ENCODE measurements at places on chromosomes 2 and 18.

DNA sequence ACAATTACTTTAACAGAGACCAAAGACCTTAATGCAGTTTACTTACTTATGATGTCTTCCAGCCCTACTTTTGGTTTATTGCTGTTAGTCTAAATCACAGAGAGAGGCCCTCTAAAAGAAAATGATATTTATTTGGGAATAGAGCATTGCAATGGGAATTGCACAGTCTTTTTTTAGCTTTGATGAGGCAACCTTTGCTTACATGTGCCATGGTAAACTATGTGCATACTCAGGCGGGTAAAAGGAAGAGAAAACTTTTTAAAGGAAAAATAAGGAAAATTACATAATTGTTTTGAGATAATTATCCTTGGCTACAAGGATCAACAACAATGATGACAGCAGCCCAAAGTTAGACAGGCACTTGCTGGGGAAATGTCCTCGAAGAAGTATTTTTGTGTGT is 78.6 kb downstream of the EFEMP1 start:
- no peak for DNase-seq

- no peak for DNase-seq
These were observed 175.4 kb downstream of the THADA start for GRCh38 chr2:43420389-43420801.

DNA sequence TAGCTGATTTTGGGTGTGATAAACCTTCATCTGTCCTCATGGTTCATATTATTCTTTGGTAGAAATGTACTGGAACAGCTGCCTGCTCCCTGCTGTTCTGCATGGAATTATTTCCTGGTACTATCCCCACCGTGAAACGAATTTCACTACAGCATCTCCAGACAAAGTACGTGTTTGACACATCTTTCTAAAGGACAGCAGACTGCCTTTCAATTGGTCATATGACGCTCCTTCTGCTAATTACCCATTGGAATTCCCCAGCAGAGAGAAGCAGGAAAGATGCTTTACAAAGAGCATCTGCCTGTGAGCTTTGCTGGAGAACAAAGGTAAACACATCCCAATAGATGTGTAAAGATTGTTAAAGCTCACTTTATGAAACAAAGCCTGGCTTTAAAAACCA is 4.4 kb upstream of the RFX8 start:
- DNase-seq = no peak

DNA sequence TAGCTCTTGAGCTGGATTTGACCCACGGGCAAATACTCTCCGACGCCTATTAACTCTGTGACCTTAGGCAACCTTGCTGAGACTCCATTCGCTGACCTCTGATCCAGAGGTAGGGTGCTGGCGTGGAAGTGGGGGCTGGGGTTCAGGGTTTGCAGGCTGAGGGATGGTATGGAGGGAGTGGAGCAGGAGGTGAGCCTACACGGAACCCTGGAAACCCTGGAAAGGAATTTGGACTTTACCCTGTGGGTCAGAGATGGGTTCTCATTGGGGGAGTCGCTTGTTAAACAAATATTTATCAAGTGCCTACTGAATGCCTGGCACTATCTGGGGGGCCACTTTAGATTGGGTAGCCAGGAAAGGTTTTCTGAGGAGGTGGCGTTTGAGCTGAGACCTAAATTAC is 58.2 kb upstream of the FZD7 start:
- no peak for DNase-seq

DNA sequence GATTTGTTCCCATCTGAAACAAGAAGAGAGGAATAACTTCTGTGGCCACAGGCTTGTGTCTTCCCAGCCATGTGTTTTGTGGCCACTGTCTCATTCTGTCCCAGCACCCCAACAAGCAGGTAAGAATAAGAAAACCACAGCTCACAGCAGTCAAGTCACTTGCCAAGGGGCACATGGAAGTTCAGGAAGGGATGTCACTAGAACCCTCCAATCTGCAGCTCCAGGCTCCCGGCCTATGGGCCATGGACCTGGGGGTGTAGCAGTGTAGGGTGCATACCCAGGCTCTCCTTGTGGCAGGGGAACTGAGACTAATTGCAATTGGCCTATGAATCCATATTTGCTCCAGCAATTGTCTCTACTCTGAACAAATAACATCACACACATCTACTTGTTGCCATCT is 112.5 kb downstream of the TFCP2L1 start:
- DNase-seq = no peak

DNA sequence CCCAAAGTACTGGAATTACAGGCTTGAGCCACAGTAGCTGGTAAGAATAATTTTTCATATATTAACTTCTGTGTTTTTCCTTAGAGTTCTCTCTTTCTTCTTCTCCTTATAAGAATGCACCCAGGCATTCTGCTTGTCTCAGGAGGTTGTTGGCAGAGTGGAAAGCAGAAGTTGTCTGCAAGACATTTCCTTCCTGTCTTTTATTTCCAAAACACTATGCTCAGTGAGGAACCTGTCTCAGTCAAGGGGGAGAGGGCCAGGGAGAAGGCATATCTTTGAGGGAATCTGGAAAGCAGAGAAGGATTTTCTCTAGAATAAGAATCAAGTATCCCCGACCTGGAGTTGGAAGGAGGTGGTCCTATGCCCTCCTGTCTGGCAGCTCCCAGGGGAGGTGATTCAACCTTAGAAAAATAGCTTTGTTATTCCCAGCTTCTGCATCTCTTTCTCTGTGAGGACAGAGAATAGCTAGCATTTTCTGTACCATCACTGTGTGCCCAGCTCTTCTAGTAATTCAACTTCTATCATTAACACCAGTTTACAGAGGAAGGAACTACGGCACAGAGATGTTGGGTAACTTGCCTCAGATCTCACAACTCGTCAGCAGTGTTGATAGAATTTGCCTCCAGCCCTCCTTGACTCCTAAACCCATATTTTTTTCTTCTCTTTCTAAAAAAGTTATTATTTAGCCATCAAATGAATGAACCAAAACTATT is 3.8 kb upstream of the LPIN2 start:
- DNase-seq = no peak

- no peak for DNase-seq
These were observed 26.0 kb downstream of the ACADL start for GRCh38 chr2:210199186-210199765.

DNA sequence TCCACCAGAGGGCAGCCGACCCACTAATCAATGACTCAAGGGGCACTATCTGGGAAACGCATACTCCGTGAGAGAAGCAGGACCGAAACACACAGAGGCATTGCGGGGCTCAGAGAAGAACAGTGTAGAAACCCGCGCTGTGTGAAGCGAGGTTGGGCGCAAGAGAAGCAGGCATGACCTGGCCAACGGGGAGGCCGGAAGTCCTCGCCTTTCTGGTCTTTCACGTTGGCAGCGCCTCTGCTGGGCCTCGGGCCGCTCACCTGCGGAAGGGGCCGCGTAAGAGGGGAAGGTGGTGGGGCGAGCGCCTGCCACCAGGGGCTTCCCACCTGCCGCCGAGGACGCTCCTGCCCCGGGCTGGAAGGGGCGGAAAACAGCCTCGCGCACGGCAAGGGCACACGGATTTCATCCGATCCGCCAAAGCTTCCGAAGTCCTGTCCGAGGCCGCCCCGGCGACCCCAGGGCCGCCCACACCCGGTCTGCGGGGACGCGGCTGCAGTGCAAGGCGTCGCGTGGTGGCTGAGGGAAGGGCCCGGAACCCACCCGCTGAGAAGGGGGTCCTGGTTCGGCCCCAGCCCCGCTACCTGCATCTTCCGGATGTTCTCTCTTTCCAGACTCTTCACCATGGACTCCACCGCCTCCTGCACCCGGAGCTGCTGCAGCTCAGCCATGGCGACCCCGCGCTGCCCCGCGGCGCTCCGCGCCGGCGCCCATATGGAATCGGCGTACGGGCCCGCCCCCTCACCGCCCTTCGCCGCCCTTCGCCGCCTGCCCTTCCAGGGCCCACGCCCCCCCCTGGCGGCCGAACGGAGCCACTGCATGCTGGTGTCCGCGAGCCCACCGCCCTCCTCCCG is at the start of gene FAM136A:
Gene FAM136A (minus strand): TSS at position 724 of the 851 bp plus-strand sequence. CDS start 56 bp downstream, at position 668.
- DNase-seq = peak; percentile 80

DNA sequence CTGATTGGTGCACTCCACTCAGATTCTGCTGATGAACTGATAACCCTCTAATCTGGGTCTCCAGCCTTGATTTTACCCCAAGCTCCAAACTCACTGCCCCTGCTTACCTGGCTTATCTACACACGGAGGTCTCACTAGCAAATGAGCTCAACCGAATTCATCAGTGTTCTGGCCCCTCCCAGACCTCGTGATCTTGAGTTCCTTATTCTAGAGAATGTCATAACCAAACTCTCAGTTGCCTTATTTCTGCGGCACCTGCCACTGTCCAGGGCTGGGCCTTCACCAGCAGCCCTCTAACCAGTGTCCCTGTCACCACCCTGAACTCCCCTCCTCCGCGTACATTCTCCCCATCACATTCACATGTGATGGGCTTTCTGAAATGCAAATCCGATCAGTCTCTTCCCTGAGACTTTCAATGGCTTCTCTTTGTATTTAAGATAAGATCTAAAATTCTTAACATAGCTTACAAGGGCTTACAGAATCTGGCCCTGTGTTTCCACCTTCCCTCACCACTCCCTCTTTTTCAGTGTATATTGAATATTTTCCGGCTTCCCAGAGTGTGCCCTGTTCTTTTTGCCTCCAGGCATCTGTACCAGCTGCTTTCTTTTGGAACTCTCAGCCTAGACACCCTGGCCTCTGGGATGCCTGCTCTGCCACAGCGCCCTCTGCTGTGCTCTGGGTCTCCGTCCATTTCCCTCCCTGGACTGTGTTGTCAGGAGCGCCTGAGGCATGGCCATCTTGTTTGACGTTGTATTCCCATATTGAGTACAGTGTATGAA is 31.1 kb downstream of the NAB1 start:
- DNase-seq = peak; percentile 30

DNA sequence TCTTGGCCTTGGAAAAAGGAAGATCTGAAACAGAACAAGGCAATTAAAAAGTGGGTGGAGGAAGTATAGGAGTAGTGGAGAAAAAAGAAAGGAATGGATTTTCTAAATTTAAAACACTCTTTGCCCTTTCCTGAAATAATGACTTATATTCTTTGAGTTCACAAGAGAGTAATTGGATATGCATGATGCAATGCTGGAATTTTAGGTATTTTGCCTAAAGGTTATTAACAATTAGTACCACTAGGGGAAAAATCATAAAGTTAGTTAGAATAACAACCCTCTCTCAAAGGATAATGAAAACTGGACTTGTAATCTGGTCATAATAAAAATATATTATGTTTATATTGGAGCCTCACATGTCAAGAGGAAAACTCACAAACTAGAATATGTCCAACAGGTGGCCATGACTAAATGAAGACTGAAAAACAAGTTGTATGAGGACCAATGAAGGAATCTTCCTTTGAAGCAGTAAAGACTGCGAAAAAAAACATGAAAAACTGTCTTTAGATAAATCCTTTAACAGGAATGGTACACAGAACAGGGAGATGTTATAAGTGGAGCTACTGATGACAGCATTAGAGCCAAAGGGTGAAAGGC is 281.8 kb downstream of the NCKAP5 start:
- no peak for DNase-seq

GRCh38 chr2:71892896-71893295 is 254.8 kb downstream of the CYP26B1 start:
- DNase-seq = no peak

DNA sequence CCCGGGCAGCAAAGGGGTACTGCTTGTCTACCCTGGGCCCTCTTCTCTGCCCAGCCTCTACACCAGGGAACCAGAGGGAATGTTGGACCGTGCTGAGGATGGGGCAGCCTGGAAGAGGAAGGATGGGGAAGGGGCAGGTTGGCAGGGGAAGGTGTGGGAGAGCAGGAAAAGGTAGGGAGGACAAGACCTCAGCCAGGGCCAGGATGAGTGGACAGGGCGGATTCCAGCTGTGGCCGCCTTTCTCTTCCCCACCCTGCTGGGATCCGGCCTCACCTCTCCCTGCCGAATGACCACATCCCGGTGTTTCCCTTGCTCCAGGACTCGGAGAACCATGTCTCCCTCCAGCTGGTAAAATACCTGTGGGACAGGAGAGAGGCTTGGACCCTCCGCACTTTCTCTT is 8.9 kb downstream of the HAAO start:
- no peak for DNase-seq

GRCh38 chr2:46632349-46632748 is 153.0 kb downstream of the TMEM247 start:
- no peak for DNase-seq

DNA sequence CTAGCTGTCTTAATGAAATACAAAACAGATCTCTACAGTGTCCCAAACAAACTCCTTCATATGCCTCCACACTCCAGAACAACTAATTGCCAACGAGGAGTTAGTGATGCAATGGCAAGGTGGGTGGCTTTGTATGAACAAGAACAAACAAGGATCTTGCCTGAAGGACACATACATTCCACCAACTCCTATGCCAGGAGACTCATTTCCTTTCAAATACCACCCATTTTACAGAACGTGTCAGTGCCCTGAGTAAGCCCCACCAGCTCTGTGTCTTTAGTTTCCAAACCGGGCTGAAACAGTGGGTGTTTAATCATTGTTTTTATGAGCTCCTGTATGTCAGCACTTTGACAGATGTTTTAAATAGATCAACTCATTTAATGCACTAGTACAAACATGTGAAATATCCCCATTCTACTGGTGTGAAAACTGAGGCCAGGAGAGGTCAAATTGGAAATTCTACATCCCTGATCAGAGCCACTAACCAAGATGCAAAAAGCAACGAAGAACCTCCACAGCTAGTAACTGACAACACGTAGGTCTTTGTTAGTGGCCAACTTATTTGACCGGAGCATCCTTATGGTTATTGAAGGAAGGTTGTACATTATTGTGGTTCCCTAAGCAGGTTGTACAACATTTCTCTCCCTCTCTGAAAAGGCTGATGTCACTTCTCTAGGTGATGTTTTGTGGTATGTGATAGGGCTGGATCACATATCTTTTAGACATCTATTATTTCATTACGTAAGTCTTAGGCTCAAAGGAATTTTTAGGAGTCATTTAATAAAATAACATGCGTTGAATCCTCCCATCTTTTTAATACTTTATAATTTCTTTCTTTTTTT is 534.9 kb upstream of the TNP1 start:
- DNase-seq = no peak

GRCh38 chr2:240996161-240996833 is 2.1 kb upstream of the SNED1 start:
- no peak for DNase-seq

DNA sequence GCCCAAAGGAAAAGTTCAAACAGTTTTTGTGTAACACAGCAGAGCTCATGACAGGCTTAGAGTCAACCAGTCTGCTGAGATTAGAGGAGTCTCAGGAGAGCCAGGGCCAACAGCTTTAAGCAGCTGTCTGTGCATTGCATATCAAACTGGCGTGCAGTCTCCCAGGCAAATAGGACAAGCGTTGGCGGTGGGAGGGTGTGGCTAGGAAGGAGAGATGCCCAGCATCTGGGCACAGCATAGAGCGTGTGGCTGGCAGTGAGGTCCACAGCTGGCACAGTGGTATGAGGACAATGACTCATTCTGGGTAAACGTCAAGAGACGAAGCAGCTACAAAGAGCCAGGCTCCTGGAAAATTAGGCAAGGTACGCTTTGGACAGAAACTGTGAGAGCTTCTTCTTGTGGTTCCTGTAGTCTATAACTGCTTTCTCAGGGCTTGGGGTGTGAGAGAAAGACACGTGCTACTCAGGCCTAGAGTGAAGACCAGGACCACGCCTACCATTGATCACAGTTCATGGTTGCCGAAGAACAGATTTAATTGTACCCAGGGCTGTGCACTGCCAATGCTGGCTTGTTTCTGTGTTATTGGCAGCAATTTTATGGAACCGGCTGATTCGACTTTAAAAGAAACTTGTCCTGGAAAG is 14.8 kb downstream of the ZAP70 start:
- DNase-seq = no peak
